ENCODE measurements at places on chromosomes 16 and 17. TPM values are rescaled to one million over a fixed set of nuclear protein-coding genes. Genes with fewer than 3 reads are reported as not detected.

TEX14 gene
- total RNA-seq: under 0.01 TPM

TNFRSF12A gene
- total RNA-seq: 159 TPM

KRT27 gene
- total RNA-seq: not detected

ALOX12 gene
- total RNA-seq: not detected

NECAB2 gene
- total RNA-seq: 0.29 TPM

LRRC37A3 gene
- 15.2 TPM for total RNA-seq

CDH1 gene
- total RNA-seq: 1.1 TPM

SNX20 gene
- not detected for total RNA-seq

RHBDL3 gene
- total RNA-seq: under 0.01 TPM

DNASE1L2 gene
- 0.72 TPM for total RNA-seq

CEP295NL gene
- total RNA-seq: 2.5 TPM

CD300LG gene
- total RNA-seq: not detected

BLMH gene
- total RNA-seq: 36.5 TPM

IGFALS gene
- not detected for total RNA-seq

MEOX1 gene
- not detected for total RNA-seq

SEBOX gene
- total RNA-seq: not detected

CHST4 gene
- total RNA-seq: not detected

ZFPM1 gene
- 2.2 TPM for total RNA-seq

OR4D1 gene
- not detected for total RNA-seq

SOX9 gene
- total RNA-seq: 6.5 TPM

SLC43A2 gene
- total RNA-seq: 4.4 TPM

ALDH3A1 gene
- not detected for total RNA-seq

P2RX1 gene
- not detected for total RNA-seq

EDC4 gene
- total RNA-seq: 45.7 TPM

SDR42E2 gene
- not detected for total RNA-seq

HOXB6 gene
- total RNA-seq: 0.59 TPM

CFAP97D1 gene
- total RNA-seq: not detected

ANKS3 gene
- total RNA-seq: 39.4 TPM

ABCC6 gene
- under 0.01 TPM for total RNA-seq

PRSS33 gene
- not detected for total RNA-seq

NHERF2 gene
- total RNA-seq: 26.8 TPM

EVI2B gene
- total RNA-seq: 6.2 TPM

WFIKKN1 gene
- 0.36 TPM for total RNA-seq

KRT33B gene
- 1.1 TPM for total RNA-seq

SNX11 gene
- total RNA-seq: 20.6 TPM

KCNH4 gene
- not detected for total RNA-seq

CACNG4 gene
- not detected for total RNA-seq

MSLN gene
- 1.2 TPM for total RNA-seq

SPATA32 gene
- total RNA-seq: not detected

GAST gene
- not detected for total RNA-seq

C17orf67 gene
- 0.36 TPM for total RNA-seq

GAN gene
- 10.3 TPM for total RNA-seq

SGCA gene
- 0.29 TPM for total RNA-seq

Data from osteoblast (primary cell).